Activated CD4-positive, alpha-beta T cell treated with anti-CD3 and anti-CD28 coated beads, Interleukin-2, amount 50 U/mL, for 24 hours (primary cell): ENCODE measurements at places on chromosomes 12 and 14.

- DNase-seq = no peak
Measured at GRCh38 chr12:24933694-24934407, 15.1 kb downstream of the BCAT1 start.

DNA sequence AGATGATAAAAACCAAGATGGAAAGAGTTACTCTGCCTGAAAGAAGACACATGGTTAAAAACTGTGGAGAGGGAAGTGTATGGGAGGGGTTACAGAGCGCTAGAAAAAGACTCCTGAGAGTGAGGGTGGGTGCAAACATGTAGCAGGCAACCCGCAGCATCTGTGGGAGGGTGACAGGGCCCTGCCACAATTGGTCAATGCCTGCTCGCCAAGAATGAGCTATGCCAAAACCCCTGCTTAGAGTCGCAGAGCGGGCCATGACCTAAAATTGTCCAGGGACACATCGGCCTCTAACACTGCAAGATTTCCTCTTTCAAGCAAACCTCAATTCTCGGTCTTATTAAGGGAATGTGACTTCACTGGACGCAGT is 700 bp downstream of the PRKAG1 start:
- DNase-seq = no peak

DNA sequence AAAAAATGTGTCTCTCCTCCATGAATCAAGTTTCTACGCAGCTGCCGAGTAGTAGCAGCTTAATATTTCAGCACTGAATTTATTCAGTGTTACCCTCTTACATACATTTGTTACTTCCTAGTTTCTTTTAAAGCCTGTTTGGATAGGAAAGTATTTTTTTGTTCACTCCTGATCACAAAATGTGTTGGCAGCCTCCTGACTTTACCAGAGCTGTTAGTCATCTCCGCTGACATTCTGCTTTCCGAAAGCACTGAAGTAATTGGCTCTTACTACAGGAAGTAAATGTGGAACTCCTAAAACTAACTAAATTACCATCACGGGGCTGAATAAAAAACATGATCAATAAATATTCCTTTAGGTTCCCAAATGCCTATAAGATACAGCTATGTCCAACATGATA is 225.5 kb downstream of the EPS8 start:
- DNase-seq = no peak

GRCh38 chr12:88870000-88870737 is 289.9 kb upstream of the KITLG start:
- no peak for DNase-seq

GRCh38 chr12:70459786-70460185 is 93.7 kb downstream of the KCNMB4 start:
- no peak for DNase-seq

DNA sequence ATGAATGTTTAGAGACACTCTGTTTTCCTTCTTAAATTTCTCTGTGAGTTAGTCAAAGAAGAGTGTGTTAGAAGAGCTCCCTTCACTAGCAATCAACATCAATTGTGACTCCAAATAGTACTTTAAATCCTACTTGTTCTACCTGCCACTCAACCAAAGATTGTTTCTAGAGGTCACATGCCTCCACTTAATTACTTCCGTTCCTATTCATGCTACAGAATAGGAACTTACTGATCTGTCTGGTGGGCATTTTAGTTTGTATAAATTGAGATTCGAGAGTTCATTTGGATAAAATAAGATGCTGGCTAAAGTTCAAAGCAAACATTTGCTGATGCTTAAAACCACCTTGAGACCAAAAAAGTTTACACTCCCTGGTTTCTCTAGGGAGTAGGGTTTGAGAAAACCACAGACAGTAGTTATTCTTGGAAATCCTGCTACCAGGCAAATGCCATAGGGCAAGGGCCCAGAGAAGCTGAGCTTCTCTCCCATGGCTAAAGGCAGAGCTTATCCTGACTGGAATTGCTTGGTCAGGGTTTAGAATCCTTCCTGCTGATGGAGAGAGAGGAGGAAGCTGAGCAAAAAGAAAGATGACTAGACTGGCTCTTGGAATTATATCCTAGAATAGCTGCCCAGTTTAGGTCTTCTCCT is 389.6 kb upstream of the ATP2B1 start:
- DNase-seq = no peak

- DNase-seq = peak; percentile 2
Measured at GRCh38 chr12:117367006-117367638, 5.7 kb upstream of the NOS1 start.

DNA sequence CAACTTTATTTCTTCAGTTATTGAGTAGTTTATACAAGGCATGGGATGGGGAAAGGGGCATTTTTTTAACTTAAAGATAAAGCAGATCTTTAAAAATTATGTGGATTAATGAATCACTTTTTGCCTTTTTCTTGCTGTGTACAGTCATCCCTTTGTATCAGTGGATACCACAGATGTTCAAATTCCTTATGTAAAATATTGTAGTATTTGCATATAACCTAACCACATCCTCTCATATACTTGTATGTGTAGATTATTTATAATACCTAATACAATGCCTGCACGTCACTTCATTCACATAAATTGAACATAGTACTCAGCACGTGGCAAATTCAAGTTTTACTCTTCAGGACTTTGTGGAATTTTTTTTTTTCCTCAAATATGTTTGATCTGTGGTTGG is 66.5 kb upstream of the MON2 start:
- no peak for DNase-seq
